ENCODE measurements at places on chromosomes 5 and 9. TPM values are rescaled to one million over a fixed set of nuclear protein-coding genes. Genes with fewer than 3 reads are reported as not detected.

Gene CXCL14
- not detected for total RNA-seq

DNA sequence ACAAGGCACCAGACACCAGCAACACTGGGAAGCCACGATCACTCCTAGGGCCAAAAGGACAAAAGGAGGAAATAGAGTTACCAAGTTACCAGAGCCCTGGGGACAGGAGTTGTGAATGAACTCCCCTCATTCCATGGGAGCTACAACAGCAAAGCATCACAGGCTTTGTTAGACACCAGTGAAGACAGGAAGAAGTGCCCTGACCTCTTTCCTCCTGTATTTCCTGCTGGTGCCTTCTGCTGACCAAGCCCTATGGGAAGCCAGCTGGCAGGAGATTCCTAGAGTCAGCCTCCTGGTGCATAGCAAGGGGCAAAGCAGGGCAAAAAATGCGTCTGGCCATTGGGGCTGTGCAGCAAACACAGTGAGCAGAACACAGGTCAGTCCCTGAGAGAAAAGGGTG is 374.7 kb downstream of the ZSWIM6 start:
- H3K27ac ChIP-seq: no peak overlapping the region
- H3K4me3 ChIP-seq: no peak overlapping the region
- H3K4me1 ChIP-seq: no peaks in the 10 kb centered on the region
- H3K27me3 ChIP-seq: peaks cover 2% of the 10 kb centered on the region

DNA sequence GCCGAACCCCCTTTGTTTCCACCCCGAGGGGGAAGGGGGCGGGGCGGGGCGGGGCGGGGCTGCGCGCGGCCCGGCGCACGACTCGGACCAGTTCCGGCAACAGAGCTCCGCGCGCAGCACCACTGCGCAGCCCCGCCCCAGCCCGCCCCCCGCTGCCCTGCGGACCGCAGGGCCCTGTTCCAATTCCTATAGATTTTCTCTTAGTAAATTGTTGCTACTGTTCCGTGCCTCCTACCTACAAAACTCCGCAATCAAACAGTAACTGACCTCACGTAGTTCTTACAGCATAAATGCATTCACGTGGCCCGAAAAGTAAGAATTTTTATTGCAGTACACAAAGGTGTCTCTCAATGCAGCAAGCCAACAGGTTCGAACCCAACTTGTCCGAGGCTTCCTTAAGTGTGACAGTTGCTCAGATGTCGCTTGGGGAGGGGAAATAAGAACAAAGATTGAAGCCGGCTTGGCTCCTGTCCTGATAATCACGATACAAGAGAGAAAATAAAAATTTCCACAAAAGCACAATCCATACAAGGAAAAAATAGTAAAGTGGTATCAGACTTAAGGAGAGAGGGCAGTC is 1.2 kb upstream of the RNF38 start:
- H3K36me3 ChIP-seq: peaks cover 3% of the 10 kb centered on the region
- DNase-seq: peak; percentile 83
- peak overlapping the region; percentile 94 for H3K27ac ChIP-seq
- peaks cover 6% of the 10 kb centered on the region for H3K4me1 ChIP-seq

DNA sequence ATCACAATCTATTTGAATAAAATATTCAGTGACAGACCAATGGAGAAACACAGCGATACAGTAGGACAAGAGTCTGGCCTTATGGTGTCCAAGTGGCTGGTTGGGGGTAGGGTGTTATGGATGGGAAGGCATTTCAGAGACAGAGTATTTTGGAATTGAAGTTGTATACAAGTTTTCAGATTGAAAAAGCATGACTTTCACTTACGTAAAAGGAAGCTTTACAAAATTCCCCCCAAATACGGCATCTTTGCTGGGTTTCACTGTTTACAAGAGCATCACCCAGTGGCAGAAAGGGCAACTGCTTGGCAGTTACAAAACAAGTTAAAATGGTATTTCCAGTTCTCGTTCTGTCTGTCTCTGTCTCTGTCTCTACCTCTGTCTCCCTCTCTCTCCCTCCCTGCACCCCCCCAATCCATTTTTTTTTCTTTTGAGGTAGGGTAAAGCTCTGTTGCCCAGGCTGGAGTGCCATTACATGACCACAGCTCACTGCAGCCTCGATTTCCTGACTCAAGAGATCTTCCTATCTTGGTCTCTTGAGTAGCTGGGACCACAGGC is 86.2 kb downstream of the PTPN3 start:
- no peak overlapping the region for H3K27ac ChIP-seq
- H3K36me3 ChIP-seq: no peaks in the 10 kb centered on the region
- peaks cover 11% of the 10 kb centered on the region for H3K27me3 ChIP-seq
- H3K4me1 ChIP-seq: no peaks in the 10 kb centered on the region

- no peaks in the 10 kb centered on the region for H3K27me3 ChIP-seq
- no peaks in the 10 kb centered on the region for H3K4me1 ChIP-seq
- DNase-seq: no peak
- no peaks in the 10 kb centered on the region for H3K36me3 ChIP-seq
Measured at GRCh38 chr5:98128846-98129245, 644.6 kb upstream of the RGMB start.

All from K562 (cell line).